ENCODE measurements at places on chromosomes 3 and 15.

- DNase-seq: no peak
These were observed 7.1 kb downstream of the CPLX3 start for GRCh38 chr15:74833376-74834107.

- no peak for DNase-seq
These were observed 45.3 kb downstream of the MAP2K5 start for GRCh38 chr15:67587754-67588153.

GRCh38 chr3:62625268-62625667, 249.9 kb downstream of the CADPS start:
- no peak for DNase-seq

GRCh38 chr3:43159131-43159875, 53.4 kb upstream of the POMGNT2 start:
- DNase-seq: no peak

GRCh38 chr3:73999501-73999900, 374.8 kb upstream of the PDZRN3 start:
- no peak for DNase-seq

DNA sequence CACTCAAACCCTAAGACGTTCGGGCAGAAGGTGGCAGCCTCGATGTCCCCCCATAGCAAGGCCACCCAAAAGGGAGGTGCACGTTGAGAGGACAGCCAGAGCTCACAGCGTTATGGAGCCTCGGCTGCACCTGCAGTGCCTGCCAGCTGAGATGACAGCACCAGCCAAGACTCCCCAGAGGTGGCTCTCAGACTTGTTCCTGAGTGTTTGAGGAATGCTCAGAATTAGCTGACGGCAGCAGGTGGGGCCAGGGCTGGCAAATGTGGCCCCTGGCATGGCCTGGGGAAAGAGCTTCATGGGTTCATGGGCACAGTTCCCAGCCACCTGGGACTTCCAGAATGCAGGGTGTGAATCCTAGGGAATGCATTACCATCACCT, 177.8 kb downstream of the KLF13 start:
- no peak for DNase-seq

GRCh38 chr3:168096210-168096652, 507 bp upstream of the GOLIM4 start:
- no peak for DNase-seq

- DNase-seq: no peak
These were observed 78.0 kb upstream of the SLC6A6 start for GRCh38 chr3:14324224-14324944.

- DNase-seq: no peak
These were observed 29.9 kb downstream of the CLDN11 start for GRCh38 chr3:170448584-170448983.

DNA sequence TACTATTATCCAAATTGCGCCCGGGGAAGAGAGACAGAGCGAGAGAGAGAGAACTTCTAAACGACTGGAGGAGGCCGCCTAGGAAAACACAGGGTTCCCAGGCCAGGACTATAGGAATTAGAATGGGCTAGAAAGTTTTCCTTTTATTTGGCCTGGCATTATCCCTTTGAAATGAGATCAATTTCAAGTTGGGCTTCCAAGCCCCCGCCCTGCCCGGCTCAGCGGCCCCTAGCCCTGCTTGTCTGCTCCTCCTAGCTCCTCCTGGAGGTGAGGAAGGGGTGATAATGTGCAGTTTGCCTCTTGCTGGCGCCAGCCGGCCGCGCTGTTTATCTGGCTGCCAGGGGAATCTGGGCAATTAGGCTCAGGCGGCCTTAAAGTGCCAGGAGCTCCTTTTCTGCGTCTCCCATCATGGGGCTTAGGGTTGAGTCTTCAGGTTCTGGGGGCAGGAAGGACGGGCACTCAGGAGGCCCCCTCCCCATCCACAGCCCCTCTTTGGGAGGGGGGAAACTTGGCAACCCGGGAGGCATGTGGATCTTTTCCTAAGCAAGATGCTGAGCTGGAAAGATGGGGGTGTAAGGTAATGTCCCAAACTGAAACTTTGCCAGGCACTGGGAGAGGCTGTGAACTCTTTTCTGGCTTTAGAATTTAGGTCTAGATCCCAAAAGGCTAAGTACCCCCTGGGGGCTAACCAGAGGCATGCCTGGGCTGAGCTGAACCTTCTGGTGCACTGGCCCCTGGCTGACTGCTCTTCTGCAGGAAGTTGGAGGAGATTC, 5.5 kb downstream of the SMAD6 start:
- no peak for DNase-seq

DNA sequence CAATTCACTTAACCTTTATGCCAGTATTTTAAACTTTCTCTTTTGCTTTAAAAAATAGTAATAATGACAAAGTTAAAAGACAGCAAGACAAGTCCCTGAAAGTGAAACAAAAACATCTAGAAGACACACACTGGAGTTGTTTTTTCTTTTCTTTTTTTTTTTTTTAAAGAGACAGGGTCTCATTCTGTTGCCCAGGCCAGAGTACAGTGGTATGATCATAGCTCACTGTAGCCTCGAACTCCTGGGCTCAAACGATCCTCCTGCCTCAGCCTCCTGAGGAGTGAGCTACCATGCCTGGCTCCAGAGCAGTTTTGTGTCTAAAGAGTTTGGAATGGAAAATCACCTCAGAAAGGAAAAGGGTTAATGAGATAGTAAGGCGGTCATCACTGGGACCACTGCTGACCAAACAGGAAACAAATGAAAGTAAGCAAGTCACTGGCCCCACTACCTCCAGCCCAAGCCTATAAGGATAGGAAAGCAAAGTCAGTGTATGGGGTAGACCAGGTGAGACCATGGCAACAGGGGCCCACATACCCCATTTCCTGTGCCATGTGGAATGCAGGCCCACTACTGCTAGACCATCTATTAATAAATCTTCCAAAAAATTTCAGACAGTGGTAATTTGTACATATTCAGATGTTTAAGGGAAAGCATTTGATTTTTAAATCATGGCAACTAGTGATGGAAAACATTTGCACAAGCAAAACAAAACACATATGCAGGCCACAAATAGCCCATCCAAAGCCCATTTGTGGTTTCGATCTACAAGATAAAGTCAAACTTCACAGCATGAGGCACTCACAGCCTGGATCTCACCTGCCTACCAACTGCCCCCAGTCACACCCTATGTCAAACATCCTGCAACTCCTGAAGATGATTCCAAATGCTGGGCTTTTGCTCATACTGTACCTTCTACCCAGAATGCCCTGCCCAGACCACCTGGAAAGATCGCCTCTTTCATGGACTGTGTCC, 62.6 kb downstream of the OSBPL10 start:
- DNase-seq: no peak

GRCh38 chr3:124401843-124402242, 328.4 kb upstream of the UMPS start:
- DNase-seq: no peak

DNA sequence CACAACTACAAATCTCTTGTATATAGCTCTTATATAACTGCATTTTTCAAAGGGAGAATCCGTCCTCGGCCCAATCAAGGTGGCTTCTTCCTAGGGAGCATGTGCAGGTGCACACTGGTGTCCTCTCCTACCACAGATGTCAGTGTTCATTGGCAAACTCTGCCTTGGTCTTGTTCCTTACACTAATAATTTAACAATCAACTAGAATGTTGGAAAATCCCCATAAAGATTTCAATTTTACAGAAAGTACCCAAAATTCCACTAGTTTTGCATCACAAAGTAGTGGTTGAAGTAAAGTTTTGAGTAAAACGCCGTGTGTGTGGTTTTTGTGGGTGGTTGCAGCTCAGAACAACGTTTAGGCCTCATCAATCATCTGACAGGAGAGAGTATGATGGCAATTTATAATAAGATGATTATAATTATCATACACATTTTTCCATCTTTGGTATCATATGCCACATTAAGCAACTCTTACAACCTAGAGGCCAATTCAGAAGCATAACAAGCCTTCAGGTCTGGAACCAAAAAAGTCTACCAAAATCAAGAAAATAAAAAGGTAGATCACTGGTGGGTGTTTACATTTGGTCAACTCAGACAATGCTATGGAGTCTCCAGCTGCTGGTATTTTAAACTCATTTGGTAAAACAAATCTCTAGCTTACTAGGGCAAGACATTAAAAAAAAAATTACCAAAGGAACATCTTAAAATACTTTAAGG, 128.9 kb upstream of the BHLHE40 start:
- no peak for DNase-seq

DNA sequence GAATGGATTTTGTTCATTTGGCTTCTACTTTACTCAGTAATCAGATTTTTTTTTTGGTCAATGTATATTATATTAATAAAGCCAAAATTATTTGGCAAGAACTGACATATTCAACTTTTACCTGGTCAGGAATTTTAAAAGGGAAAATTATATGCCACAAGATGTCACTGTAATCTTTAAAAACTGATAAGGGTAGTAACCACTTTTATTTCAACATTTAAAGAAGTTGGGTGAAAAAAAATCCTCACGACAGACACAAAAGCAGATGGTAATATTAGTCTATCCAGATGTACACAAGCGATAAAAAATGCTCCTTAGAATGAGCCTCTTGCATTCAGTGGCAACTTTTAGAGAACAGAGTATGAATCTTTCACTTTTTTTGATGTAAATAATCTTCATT, 101.9 kb downstream of the SERPINI1 start:
- no peak for DNase-seq

DNA sequence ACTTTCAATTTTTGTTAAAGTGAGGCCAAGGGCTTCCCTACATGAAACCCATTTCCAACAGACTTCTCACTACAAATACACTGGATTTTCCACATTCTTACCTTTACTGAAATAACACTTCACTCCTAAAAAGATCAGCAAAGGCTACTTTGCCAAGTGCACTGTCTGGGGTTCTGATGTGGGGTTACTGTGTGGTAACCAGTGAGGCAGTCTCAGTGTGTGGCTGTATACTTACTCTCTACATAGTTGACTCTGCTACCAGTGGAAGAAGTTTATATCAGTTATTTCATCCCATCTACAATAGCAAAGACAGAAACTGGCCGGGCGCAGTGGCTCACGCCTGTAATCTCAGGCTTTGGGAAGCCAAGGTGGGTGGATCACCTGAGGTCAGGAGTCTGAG, 5.6 kb downstream of the WDR82 start:
- no peak for DNase-seq

Data from stimulated activated CD8-positive, alpha-beta memory T cell treated with anti-CD3 and anti-CD28 coated beads, Interleukin-15, amount 100 ng/mL, for 24 hours (primary cell).